Mesenteric fat pad (tissue), 1 donor: ENCODE measurements at places on chromosomes 5 and 9. TPM values are rescaled to one million over a fixed set of nuclear protein-coding genes. Genes with fewer than 3 reads are reported as not detected.

The AMBP gene
- total RNA-seq, result not detected

The PRR16 gene
- 3.3 TPM for total RNA-seq

The PITX1 gene
- total RNA-seq, result 0.13 TPM

The DMGDH gene
- 5.2 TPM for total RNA-seq

The C6 gene
- 6.8 TPM for total RNA-seq

The CA9 gene
- not detected for total RNA-seq

The DNAJC25 gene
- 7.5 TPM for total RNA-seq

The TICAM2 gene
- 6.3 TPM for total RNA-seq

The NFIL3 gene
- total RNA-seq, result 179 TPM

The GPR21 gene
- 2.0 TPM for total RNA-seq

The SPATA31D4 gene
- total RNA-seq, result not detected

The SLC27A4 gene
- 27.9 TPM for total RNA-seq

The SLC1A3 gene
- total RNA-seq, result 429 TPM

The ANKRD31 gene
- total RNA-seq, result 0.13 TPM

The NMUR2 gene
- not detected for total RNA-seq

The PTGER4 gene
- total RNA-seq, result 14.8 TPM

The PCDHA11 gene
- 0.26 TPM for total RNA-seq

The SHC3 gene
- total RNA-seq, result 1.8 TPM

The PMPCA gene
- 47.3 TPM for total RNA-seq

The SGTB gene
- 13.0 TPM for total RNA-seq

The FAM153A gene
- total RNA-seq, result 1.0 TPM

The SLC4A9 gene
- 0.22 TPM for total RNA-seq

The FCN2 gene
- 1.2 TPM for total RNA-seq

The PCDHB4 gene
- total RNA-seq, result 2.5 TPM

The IL5 gene
- not detected for total RNA-seq

The ZSWIM6 gene
- 12.5 TPM for total RNA-seq

The SH3TC2 gene
- 0.64 TPM for total RNA-seq

The PHYHD1 gene
- total RNA-seq, result 13.6 TPM

The EDIL3 gene
- total RNA-seq, result 3.7 TPM

The MUSK gene
- not detected for total RNA-seq

The SPATA31E1 gene
- not detected for total RNA-seq

The FGF10 gene
- 24.0 TPM for total RNA-seq

The TARS1 gene
- total RNA-seq, result 128 TPM
